ENCODE measurements at places on chromosomes 4 and X.

- no peak for DNase-seq
Measured at GRCh38 chr4:98501383-98501782, 157.0 kb downstream of the TSPAN5 start.

GRCh38 chr4:150746156-150746555 is 164.2 kb downstream of the MAB21L2 start:
- DNase-seq, result no peak

DNA sequence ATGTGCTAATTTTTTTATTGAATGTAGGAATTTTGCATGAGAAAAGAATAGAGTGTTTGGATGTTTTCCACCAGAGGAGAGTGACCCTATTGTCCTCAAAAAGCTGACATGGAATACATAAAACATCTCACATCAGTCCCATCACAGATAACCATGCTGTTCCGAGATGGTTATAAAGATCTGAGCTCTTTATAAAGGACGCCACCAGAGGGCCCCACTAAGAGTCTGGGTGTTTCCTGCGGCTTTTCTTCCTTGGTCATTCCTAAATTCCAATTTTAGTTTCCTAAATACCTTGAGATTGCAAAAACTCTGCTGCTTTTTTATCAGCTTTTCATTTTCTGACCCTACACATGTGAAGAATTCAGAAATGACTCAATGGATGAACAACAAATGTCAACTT is 504.5 kb upstream of the FRG1 start:
- no peak for DNase-seq

GRCh38 chr4:112502871-112503270 is 13.1 kb downstream of the NEUROG2 start:
- no peak for DNase-seq

GRCh38 chrX:150779385-150779784 is 86.2 kb downstream of the MTMR1 start:
- DNase-seq, result no peak

- no peak for DNase-seq
Measured at GRCh38 chr4:83417566-83417965, 38.1 kb downstream of the HELQ start.

DNA sequence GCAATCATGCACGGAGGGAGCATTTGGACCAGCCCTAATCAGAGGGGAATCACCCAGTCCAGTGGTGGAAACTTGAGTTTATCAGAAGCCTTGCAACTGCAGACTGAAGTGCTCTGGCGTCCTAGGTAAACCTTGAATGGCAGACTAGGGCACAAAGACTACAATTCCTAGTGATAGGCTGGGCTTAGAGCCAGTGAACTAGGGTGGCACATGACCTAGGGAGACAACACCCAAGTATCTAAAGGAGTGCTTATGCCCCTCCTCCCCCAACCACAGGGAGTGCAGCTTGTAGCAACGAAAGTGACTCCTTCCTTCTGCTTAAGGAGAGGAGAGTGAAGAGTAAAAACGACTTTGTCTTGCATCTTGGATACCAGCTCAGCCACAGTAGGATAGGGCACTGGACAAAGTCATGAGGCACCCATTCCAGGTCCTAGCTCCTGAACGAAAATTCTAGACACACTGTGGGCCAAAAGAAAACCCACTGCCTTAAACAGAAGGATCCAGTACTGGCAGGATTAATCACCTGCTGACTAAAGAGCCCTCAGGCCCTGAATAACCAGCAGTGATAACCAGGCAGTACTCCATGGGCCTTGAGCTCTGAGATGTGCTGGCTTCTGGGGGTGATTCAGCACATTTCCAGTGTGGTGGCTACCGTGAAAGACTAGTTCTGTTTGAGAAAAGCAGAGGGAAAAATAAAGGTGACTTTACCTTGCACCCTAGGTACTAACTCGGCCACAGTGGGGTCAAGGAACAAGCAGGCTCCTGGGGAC is 58.7 kb upstream of the STARD8 start:
- no peak for DNase-seq

- no peak for DNase-seq
Measured at GRCh38 chrX:30830326-30830943, 58.6 kb downstream of the TAB3 start.

GRCh38 chrX:72634331-72634730 is 61.7 kb upstream of the HDAC8 start:
- DNase-seq, result no peak

DNA sequence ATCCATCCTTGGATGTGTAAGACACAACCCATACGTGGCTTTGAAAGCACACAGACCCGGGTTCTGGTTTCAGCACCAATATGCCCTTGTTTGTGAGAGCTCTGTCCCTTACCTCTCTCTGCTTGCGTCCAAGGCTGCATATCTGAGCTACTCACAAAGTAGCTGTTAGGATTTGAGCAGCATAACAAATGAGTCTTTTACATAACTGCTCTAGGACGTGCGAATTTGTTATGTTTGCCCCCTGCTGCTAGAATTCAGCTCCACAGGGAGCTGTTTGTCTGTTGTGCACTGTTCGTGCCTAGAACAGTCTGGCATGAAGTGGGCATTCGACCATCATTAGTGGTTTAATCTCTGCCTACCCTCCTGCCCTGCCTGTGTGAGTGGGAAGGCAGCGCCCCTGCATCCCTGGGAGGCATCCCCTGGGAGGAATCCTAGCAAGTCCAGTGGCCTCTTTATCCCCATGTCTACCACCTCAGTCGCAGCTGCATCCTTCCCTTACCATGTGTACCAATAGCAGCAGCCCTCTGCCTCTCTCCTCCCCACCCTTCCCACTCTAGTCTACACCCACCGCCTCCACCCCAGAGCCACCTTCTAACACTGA is 42.1 kb downstream of the SLC2A9 start:
- DNase-seq, result no peak

DNA sequence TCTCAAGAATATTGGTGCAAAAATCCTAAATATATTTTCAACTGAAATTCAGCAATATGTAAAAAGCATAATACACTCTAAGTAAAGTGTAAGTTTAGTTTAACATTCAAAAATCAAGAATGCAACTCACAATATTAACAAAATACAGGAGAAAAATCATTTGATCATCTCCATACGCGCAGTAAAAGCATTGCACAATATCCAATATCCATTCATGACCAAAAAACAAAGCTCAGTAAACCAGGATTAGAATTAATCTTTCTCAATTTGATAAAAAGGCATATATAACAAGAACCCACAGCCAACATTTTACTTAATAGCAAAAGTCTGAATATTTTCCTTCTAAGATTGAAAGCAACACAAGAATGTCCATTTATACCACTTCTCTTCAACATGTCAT is 48.3 kb upstream of the C4orf54 start:
- DNase-seq, result no peak

DNA sequence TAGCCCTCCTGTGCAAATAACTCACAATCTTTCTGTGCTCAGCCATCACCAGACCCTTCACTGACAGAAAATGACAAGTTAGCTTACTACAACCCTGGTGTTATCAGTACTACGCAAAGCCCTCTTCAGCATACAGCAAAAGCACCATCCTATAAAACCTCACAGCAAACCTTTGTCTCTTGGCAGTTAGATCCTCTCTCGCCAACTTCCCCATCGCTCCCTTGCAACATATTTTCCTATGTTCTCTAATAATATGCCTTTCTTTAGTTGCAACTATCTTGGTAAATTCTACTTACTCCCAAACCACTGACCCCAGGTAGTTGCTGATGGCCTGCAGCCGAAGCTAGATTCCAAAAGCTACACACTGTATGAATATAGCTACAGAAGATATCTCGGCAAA is 856.9 kb upstream of the FRG1 start:
- DNase-seq, result no peak

GRCh38 chr4:150289198-150289597 is 211.0 kb downstream of the DCLK2 start:
- DNase-seq, result no peak

DNA sequence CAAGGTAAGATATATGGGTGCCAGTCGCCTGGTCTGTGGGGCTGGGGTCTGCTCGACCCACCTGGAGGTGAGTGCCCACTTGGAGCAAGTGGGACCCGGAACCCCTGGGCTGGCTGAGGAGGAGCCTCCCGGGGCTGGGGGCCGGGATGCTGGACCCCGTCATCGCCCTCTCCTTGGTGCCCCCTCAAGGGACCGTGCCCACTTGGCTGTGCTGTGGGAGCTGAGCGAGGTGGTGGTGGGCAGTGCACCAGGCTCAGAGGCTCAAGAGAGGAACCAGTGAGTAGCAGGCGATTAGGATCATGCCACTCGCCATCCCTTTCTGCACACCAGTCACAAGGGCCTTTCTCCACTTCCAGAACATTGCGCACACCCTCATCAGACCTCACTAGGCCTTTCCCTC is 203.8 kb upstream of the PSAPL1 start:
- no peak for DNase-seq

GRCh38 chr4:13516315-13516860 is 27.9 kb downstream of the NKX3-2 start:
- no peak for DNase-seq

DNA sequence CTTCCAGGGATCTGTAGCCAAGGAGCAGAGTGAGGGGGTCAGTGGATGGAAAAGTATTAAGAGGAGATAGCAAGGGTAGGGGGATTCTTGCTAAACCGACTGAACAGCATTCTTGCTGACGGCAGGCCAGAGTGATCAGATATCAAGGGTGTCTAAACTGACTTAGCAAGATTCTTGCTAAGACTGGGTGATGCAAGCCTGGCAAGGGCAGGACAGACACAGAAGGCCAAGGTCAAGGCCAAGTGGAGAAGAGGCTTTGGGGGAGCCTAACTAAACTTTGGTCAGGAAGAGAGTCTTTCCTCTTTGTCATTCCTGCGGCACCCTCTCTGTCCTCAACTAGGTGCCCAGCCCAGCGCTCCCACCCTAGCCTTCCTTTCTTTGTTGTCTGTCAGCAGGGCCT is 799 bp downstream of the XPNPEP2 start:
- DNase-seq, result no peak

All from C1 segment of cervical spinal cord (tissue), 14 donors.